ENCODE measurements at places on chromosomes 12 and 14.
A peak's percentile ranks its signal among the peaks of the same experiment; 100 is the strongest.

- no peak for DNase-seq
Observed at GRCh38 chr14:72559669-72560255, 334.1 kb downstream of the DPF3 start.

DNA sequence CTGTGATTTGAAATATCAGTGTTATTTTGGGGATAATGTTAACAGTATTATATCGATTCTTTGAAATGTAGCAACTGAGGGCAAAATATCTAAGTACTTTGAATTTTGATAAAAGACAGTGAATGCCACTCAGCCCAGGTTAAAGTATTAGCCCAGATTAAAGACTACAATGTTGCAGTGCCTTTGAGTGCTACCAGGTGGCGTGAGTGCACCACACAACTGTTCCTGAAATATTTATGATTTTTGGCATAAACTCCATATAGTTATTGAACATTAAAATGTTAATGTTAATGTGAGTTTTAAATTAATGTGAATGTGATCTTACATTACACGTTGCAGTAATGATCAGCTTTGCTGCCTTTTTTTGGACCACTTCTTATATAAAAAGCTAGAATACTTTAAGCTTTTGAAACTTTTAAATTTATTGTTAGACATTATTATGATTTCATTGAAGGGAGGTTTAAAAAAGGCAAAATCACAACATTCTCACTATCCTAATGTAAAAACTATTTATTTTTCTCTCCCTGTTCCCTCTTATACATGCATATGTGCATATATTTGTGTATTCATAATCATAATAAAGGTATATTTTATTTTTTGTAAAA lies 22.5 kb downstream of the MRPS35 start:
- DNase-seq: peak; percentile 23

GRCh38 chr12:25328072-25328712 lies 77.5 kb upstream of the KRAS start:
- DNase-seq: no peak

GRCh38 chr12:12171991-12172511 lies 94.8 kb downstream of the LRP6 start:
- DNase-seq: no peak

- DNase-seq: no peak
Observed at GRCh38 chr12:105384916-105385535, 54.5 kb downstream of the C12orf75 start.

DNA sequence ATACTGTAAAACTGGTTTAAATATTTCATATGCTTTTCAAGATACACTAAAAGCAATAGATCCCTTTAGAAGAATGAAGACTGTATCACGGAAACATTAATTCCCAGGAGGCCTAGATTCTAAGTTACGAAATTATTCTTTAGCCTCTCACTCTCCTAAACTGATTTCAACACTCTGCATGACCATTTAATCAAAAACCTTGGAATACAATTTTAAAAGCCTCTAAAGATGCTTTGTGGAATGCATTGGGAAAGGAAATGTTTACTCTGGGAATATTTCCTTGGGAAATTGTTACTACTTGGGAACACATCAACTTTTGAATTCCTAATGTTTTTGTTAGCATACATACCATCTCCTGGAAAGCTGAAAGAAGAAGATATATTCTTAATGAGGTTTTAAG lies 255.7 kb upstream of the FAR2 start:
- DNase-seq: no peak

GRCh38 chr14:85616386-85616885 lies 86.5 kb downstream of the FLRT2 start:
- DNase-seq: no peak

DNA sequence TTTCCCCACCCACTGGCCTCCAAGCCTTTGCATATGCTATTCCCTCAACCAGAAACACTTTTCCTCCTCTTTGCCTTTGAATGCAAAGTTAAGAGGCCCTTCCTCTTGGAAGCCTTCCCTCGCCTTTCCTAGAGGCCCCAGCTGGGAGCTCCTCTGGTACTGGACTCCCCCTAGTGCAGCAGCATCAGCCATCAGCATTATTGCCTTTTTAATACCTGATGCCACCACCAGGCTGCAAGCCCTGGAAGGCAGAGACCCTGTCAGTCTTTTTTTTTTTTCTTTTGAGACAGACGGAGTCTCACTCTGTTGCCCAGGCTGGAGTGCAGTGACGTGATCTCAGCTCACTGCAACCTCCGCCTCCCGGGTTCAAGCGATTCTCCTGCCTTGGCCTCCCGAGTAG lies 19.1 kb upstream of the PLA2G1B start:
- no peak for DNase-seq

DNA sequence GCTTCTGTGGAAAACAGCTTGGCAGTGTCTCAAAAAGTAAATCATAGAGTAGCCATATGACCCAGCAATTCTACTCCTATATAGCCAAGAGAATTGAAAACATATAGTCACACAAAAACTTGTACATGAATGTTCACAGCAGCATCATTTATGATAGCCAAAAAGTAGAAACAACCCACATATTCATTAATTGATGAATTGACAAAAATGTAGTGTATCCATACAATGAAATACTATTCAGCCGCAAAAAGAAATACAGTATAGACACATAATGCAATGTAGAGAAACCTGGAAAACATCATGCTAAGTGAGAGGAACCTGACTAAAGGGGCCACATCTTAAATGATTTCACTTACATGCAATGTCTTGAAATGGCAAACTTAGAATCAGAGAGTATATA lies 326.6 kb downstream of the KCNH5 start:
- DNase-seq: no peak

GRCh38 chr14:65808390-65808789 lies 395.9 kb downstream of the FUT8 start:
- DNase-seq: no peak

DNA sequence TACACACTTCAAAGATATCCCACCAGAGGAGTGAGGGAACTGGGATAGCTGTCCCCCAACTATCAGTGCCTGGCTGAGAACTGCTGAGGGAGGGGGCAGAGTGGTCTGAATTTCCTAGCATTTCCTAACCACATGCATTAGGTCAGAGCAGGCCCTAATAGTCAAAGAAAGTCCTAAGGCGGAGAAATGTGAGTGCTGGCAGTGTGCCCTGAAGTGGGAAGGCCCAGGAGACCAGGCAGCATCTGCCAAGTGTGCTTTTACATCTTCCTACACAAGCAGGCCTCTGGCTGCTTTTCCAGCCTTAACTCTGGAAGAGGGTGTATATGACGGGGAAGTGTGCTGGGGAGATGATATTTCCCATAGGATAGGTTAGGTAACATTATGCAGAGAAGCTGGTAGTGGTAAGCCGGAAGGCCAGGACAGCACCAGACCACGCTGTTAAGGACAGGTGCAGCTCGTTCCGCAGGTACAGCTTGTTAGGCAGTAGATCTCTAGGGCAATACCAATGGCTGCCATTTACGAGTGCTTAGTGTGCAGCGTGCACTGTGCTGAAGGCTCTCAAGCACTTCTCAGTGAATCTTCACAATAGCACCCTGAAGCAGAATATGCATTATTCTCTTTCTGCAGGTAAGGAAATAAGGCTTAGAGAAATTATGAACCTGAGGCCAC lies 9.1 kb upstream of the CCDC198 start:
- no peak for DNase-seq

DNA sequence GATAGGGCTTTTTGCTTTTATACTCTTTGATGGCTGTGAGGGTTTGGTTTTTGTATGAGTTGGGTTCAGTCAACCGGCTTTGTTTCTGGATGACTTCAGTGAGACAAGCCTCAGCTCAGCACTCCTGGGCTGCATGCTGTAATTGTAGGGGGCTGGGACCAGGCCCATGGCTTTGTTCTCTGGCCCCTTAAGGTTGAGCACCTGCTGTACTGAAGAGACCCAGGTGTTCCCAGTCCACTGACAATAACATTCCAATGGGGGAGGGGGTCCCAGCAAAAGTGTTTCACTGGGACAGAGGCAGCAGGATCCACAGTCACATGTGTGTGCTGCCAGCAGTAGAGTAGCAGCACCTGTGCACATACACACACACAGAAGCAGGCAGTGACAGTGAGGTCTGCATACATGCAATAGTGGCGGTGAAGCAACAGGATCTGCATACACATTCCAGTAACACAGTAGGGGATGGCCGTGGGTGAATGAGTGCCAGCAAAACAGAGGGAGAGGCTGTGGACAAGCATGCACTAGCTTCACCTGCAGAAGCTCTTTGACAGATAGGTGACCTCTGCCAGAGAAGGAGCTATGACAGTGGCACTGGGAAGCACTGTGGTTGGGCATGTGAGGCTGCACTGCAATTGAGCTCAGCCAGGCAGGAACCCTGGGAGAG lies 240.4 kb downstream of the ASCL1 start:
- DNase-seq: no peak

DNA sequence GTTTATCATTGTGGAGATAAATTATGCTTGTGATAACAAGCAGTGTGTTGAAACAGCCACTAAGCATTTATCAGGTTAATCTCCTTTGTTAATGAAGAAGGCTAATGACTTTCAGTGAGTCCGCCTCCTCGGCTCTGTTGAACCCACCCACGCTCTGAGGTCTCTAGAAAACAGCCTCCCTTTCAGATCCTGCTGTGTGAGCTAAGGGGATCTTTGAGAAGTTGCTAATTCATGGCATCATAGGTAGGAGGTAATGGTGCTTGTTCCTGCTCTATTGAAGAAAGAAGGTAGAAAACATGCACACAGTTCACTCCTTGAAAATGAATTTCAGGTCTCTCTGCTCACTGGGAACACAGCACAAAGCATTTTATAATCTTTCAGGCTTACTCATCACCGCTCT lies 483.9 kb downstream of the AACS start:
- DNase-seq: no peak

- no peak for DNase-seq
Observed at GRCh38 chr14:51727526-51727925, 75.8 kb downstream of the FRMD6 start.

GRCh38 chr12:46065412-46066166 lies 75.2 kb upstream of the SCAF11 start:
- DNase-seq: no peak

- no peak for DNase-seq
Observed at GRCh38 chr12:46100551-46101484, 110.4 kb upstream of the SCAF11 start.

DNA sequence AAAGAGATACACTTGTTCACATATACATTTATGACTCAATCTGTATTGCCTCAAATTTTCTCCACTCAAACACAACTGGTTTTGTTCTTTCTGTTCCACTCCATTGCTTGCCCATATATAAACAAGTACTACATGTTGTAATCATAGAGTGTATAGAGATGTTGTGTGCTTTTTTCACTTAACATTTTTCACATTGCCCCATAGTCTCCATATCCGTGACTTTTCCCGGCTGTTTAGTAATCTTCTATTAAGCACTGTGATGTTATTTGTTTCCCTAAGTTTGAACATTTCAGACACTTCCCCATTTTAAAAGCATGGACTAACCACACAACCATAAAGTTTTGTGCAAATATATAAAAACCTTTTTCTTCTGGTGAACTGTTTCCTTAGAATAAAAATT lies 45.5 kb upstream of the PTPRR start:
- DNase-seq: no peak

- no peak for DNase-seq
Observed at GRCh38 chr12:131210506-131211339, 257.0 kb downstream of the ADGRD1 start.

DNA sequence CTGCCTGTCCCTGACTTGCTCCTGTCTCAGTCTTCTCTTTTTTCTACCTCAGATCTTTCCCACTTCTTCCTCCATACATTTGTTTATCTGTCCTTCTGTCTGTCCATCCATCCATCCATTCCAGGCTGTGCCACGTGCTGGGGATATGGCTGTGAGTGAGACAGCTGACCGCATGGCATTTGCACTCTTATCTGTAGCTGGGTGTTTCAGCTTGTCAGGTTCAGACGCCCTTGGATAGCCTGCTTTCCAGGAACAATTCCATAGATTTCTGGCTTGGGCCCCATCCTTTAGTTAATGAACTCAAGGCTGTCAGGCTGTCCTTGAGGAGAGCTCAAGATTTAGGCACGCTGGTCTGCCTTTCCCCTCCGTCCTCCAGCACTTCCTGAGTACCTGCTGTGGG lies 116.6 kb downstream of the TSPAN9 start:
- DNase-seq: no peak

- no peak for DNase-seq
Observed at GRCh38 chr12:1217191-1217949, 226.3 kb downstream of the ERC1 start.

DNA sequence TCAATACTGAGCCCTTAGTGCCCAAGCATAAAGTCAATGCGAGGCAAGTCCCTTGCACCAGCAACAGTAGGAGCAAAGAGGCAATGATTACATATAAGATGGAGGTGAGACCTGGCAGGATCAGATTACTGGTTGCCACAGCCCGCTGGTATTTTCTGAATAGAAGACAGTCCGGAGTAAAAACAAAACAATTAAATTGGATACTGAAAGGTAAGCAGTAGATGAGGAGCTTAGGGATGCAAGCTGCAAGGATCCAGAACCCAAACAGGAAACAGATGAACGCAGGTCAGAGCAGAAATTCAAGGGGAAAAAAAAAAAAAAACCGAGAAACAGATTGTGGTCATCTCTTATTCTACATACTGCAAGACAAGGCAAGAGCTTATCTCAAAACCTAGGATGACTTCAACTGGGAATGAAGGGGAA lies 119.6 kb downstream of the MED13L start:
- no peak for DNase-seq

GRCh38 chr12:69129564-69129963 lies 109.8 kb upstream of the CPSF6 start:
- no peak for DNase-seq

- DNase-seq: no peak
Observed at GRCh38 chr12:91923864-91924263, 221.8 kb downstream of the BTG1 start.

GRCh38 chr14:63875311-63875710 lies 22.5 kb downstream of the SYNE2 start:
- DNase-seq: no peak

DNA sequence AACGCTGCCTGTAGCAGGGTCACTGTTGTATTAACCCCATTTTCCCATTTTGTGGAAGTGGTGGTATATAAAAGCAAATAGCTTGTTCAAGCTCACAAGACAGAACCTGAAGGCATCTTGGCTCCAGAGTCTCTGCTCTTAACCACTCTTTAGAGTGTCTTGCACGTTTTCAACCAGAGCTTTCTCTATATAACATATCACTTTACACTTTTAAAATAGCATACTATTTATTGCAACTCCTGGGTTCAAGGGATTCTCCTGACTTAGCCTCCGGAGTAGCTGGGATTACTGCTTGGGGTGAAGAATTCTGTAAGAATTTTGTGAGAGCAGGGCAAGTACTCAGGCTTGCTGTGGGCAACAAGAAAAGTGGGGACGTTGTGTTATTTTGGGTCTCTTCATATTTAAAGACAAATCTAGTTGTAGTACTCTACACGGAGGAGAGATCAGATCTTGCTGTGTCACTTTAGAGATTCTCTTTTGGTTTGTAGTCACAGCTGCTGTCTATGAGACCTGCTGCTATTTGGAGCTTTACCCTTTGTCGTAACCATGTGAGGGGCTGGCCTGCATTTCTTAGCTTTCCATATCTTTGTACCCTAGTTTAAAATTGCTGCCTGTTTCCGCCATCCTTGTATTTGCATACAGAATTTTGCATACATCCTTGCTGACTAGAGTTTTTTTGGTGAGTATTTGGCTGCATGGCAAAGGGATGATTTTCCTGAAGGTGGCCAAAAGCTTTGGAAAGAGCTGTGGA lies 40.7 kb downstream of the WDR20 start:
- DNase-seq: no peak

GRCh38 chr12:19597167-19598026 lies 158.1 kb downstream of the AEBP2 start:
- no peak for DNase-seq

- DNase-seq: no peak
Observed at GRCh38 chr12:66965621-66966020, 286.7 kb upstream of the GRIP1 start.
